ENCODE measurements at places on chromosomes 12 and 14.

- no peak for DNase-seq
- no peak overlapping the region for H3K4me3 ChIP-seq
- no peak overlapping the region for H3K27ac ChIP-seq
- no peaks in the 10 kb centered on the region for H3K4me1 ChIP-seq
- no peaks in the 10 kb centered on the region for H3K36me3 ChIP-seq
- H3K27me3 ChIP-seq, result no peaks in the 10 kb centered on the region
Measured at GRCh38 chr14:42664190-42664589, 1057.5 kb downstream of the LRFN5 start.

DNA sequence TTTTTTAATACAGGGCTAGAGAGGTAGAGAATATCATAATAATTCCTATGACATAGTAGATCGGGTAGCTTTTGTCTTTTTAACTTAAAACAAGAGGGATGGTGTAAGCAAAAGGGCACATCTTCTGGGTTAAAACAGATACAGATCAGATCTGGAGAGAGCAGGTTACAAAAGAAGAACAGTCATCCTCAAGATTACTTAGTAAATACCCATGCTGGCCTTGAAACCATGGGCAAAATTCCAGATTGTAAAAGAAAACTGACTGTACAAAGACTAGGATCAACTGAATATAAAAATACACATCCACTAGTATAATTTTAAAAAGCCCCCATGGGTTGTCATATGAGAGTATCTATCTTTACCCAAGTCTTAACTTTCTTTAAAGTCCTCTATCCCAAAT, 76.7 kb downstream of the MED13L start:
- peaks cover 41% of the 10 kb centered on the region for H3K4me1 ChIP-seq
- H3K27me3 ChIP-seq, result no peaks in the 10 kb centered on the region
- no peak overlapping the region for H3K4me3 ChIP-seq

DNA sequence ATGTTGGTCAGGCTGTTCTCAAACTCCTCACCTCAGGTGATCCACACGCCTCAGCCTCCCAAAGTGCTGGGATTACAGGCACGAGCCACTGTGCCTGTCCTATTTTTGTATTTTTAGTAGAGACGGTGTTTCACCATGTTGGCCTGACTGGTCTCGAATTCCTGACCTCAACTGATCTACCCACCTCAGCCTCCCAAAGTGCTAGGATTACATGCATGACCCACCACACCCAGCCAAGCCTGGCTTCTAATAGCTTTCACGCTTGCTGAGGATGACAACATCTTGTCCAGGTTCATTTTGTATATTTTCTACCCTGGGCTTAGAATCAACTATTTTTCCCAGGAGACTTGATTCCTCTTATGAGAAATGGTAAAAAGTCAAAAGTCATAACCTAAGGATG, 64.7 kb downstream of the WASHC3 start:
- no peaks in the 10 kb centered on the region for H3K27me3 ChIP-seq
- no peak overlapping the region for H3K4me3 ChIP-seq
- no peak for DNase-seq
- H3K36me3 ChIP-seq, result no peaks in the 10 kb centered on the region
- no peak overlapping the region for H3K27ac ChIP-seq

DNA sequence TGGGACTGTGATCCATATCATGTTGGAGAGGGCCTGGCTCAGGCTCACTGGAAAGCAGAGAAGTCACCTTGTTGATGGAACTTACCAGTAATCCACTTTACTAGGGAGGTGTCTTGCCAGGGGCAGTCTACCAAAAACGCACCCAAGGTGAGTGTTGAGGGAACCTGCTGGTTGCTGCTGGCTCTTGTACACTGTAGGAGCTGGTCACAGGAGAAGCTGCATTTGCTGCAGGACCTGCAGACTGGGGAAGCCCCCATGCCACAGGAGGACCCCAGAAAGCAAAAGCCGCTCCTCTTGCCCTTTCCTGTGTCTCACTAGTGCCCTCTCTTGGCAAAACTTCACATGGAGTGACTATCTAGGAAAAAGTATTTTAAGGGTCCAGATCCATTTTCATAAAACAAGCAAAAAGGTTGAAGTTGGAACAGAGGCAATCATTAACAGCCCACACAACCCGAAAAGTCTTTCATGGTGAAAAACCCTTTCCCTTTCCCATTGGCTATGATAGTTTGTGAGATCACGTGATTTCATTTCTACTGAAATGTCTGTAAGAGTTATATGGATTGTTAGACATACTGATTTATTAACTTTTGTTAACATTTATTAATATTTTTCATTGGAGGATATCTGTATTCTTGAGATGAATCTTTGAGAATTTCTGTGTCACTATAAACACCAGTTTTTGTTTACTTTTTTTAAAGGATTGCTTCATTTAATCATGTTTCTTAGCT, 59.2 kb downstream of the RASSF8 start:
- no peaks in the 10 kb centered on the region for H3K4me1 ChIP-seq
- H3K4me3 ChIP-seq, result no peak overlapping the region
- DNase-seq, result no peak
- H3K36me3 ChIP-seq, result no peaks in the 10 kb centered on the region
- no peaks in the 10 kb centered on the region for H3K27me3 ChIP-seq

- H3K4me1 ChIP-seq, result no peaks in the 10 kb centered on the region
- no peaks in the 10 kb centered on the region for H3K27me3 ChIP-seq
- no peak overlapping the region for H3K27ac ChIP-seq
- H3K4me3 ChIP-seq, result no peak overlapping the region
Measured at GRCh38 chr14:92433407-92433806, 80.2 kb upstream of the RIN3 start.

DNA sequence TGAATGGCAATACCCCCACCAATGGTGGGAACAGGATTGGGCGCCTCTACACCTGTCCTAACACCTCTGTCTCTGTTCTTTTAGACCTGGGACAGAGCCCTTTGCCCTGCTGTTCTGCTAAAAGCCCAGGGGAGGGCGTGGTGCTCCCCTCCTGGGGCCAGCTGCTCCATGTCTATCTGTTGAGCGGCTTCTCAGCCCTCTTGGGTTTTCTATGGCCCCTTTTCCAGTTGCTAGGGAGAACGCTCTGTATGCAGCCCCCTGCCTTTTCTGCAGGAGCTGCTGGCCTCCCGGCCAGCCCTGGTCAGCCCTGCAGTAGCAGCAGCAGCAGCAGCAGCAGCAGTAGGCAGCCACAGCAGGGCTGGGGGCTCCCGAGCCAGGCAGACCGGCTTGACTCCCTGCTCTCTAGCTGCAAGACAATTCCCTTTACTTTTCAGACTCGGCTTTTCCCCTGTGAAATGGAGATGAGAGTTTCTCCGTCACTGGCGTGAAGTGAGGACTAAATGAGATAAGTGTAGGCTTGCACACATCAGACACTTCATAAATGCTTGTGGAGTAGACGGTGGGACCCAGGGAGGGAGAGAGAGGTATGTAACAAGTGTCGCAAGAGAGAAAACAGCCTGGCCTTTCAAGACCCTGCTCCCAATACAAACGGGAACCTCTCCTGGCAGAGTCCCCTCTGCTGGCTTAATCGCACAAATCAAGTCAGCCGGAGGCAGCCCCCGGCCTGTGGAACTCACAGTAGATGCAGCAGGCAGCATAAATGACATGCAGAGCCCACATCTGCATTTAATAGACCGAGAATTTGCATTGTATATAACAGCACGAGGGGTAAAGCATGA, 1.0 kb downstream of the RTL1 start:
- no peaks in the 10 kb centered on the region for H3K4me1 ChIP-seq
- no peaks in the 10 kb centered on the region for H3K36me3 ChIP-seq
- H3K27ac ChIP-seq, result no peak overlapping the region
- H3K4me3 ChIP-seq, result no peak overlapping the region
- no peak for DNase-seq
- H3K27me3 ChIP-seq, result no peaks in the 10 kb centered on the region

DNA sequence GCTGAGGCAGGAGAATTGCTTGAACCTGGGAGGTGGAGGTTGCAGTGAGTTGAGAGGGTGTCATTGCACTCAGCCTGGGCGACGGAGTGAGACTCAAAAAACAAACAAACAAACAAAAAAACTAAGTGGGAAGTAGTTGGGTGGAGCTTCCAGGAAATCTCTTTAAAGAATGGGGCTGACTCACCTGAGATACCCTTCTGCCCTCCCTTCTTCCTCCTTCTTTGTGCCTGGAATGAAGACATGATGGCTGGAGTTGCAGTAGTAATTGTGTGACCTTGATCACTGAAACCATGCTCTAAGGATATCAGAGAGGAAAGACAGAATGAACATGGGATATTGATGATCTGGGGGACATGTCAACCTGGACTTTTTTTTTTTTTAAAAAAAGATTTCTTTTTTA, 87.6 kb upstream of the MED13L start:
- peaks cover 14% of the 10 kb centered on the region for H3K4me1 ChIP-seq
- no peaks in the 10 kb centered on the region for H3K27me3 ChIP-seq
- H3K4me3 ChIP-seq, result no peak overlapping the region
- DNase-seq, result no peak
- no peaks in the 10 kb centered on the region for H3K36me3 ChIP-seq

DNA sequence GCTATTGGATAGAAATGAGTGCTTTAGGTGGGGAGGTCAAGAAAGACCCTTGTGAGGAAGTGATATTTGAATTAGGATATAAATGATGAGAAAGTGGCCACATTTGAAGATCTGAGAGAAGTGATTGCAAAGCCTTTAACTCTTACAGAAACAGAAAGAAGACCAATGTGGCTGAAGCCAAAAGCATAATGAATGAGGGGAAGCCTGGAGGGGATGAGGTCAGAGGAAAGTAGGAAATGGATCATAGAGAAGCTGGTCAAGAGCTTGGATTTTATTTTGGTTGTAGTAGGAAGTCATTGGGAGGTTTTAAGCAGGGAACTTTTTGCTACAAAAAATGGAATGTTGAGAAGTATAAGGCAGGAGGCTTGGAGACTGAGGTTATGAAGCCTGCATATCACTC, 3.5 kb upstream of the GYS2 start:
- H3K27ac ChIP-seq, result no peak overlapping the region
- peaks cover 15% of the 10 kb centered on the region for H3K4me1 ChIP-seq
- no peaks in the 10 kb centered on the region for H3K36me3 ChIP-seq
- H3K27me3 ChIP-seq, result no peaks in the 10 kb centered on the region
- no peak for DNase-seq
